ENCODE measurements at places on chromosomes 3 and 15.

DNA sequence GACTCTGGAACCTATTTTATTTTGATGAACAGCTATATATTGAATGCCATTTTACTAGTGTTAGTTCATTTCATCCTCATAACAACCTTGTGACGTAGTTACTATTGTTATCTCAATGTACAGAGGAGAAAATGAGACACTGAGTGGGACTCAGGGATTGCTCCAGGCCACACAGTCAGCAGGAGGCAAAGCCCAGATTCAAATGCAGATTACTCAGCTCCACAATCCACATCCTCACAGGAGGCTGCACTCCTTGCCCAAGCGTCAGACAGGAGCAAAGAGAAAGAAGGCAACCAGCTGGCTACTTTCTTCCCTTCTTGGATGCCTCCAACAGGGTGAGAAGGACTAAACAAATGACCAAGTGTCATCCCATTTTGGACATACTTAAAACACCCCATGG, 92.0 kb upstream of the CCDC54 start:
- DNase-seq: no peak

GRCh38 chr3:44795197-44795596, 33.6 kb downstream of the KIF15 start:
- no peak for DNase-seq

- no peak for DNase-seq
These were observed 91.5 kb upstream of the CHD2 start for GRCh38 chr15:92808598-92809063.

GRCh38 chr15:85770096-85771041, 24.4 kb downstream of the KLHL25 start:
- DNase-seq: no peak

GRCh38 chr15:57865294-57865693, 158.8 kb downstream of the POLR2M start:
- DNase-seq: no peak

DNA sequence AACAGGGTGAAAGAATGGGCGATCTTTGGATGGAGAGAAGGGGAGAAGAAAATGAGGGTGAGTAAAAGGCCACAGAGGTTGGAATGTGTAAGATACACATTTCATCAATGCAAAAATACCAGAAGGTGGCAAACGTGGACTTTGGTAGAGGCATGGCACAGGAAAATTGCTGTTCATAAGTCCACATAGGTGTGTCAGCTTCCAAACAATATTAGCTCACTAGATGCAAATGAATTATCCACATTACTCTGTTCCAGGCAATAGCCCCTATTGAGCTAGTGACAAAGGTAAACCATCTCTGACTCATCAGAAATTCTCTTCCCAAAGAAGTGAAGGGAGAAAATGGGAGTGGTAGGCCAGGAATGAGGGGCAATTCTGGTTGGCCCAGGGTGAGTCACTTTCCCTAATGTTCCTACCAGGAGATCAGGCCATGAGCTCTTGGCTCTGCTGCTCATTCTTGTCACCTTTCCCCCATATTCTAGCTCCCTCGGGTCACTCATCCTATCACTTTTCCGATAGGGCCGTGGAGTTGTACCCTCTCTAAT, 19.9 kb downstream of the ACKR2 start:
- DNase-seq: no peak

GRCh38 chr3:8746780-8747345, 13.3 kb downstream of the CAV3 start:
- DNase-seq: no peak

- no peak for DNase-seq
These were observed 27.4 kb upstream of the FOXB1 start for GRCh38 chr15:59976480-59977271.
